ENCODE measurements at places on chromosomes 1 and 21.

GRCh38 chr1:218459878-218460711 is 115.0 kb downstream of the TGFB2 start:
- DNase-seq = peak; percentile 73

GRCh38 chr21:45074818-45075595 is 627 bp downstream of the ADARB1 start:
- no peak for DNase-seq

DNA sequence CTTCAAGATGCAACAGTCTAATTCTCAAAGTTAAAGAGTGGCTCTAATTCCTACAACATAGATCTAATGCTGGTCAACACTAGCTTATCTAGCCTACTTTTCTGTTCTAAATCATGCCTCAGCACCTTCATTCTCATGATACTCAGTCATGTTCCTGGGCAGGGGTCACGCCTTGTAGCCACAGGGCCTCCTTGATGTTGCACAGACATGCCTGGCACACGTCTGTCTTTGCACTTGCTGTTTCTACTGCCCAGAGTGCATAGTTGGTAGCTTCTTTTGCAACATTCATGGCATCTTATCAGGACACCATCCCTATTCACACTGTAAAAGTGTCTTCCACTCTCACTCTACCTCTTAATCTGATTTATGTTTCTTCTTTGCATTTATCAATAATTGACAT is 76.6 kb downstream of the TBX15 start:
- no peak for DNase-seq

DNA sequence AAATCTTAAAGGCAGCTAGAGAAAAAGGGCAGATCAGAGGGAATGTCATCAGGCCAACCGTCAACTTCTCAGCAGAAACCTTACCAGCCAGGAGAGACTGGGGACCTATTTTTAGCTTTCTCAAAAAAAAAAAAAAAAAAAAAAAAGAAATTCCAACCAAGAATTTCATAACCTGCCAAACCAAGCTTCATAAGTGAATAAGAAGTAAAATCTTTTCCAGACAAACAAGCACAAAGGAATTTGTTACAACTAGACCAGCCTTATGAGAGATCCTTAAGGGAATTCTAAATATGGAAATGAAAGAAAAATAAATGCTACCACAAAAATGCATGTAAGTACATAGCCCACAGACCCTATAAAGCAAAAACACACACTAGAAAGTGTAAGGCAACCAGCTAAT is 267.7 kb downstream of the AKT3 start:
- no peak for DNase-seq

- no peak for DNase-seq
Measured at GRCh38 chr1:7121622-7121988, 336.4 kb downstream of the CAMTA1 start.

DNA sequence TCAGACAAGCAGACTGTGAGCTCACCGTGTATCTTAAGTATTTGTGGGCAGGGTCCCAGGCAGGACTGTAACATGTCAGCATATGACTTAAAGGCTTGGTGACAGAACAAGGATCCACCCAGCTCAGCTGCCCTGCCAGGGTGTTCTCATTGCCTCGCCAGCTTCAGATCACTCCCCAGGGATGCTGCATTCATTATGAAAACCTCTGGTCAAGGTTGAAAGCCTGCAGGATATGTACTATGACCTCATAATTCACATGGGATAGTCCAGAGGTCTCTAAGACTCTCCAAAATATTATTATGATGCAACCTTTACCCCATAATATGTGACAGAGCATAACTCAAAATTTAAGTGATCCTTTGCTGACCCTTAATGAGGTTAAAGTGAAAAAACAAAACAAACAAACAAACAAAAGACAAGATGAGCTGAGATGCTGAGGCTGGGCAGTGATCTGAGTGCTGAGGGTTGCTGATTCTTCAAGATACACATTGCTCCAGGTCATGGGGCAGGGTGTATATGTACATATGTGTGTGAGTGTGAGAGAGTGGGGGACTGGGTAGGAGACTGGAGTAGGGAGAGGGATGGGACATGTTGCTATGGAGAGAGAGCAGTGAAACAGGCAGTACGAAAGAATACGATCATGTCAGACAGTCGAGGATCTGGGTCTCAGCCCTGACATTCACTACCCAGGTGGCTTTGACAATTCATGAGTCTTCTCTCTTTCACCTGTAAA is 98.8 kb upstream of the DUSP10 start:
- DNase-seq = no peak

DNA sequence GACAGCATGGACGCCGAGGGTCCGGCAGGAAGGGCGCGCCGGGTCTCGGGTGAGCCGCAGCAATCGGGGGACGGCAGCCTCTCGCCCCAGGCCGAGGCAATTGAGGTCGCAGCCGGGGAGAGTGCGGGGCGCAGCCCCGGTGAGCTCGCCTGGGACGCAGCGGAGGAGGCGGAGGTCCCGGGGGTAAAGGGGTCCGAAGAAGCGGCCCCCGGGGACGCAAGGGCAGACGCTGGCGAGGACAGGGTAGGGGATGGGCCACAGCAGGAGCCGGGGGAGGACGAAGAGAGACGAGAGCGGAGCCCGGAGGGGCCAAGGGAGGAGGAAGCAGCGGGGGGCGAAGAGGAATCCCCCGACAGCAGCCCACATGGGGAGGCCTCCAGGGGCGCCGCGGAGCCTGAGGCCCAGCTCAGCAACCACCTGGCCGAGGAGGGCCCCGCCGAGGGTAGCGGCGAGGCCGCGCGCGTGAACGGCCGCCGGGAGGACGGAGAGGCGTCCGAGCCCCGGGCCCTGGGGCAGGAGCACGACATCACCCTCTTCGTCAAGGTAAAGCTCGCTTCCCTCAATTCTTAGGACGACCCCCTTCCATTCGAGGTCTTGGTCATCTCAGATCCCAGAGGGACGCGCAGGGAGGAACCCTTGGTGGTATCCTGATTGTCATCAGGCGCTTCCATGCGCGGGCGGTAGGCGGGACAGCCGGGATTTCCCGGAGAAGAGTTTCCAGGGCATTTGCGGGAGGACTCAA is 1.6 kb downstream of the CLIC6 start:
- no peak for DNase-seq

GRCh38 chr1:47192458-47193384 is 2.9 kb upstream of the PDZK1IP1 start:
- no peak for DNase-seq

DNA sequence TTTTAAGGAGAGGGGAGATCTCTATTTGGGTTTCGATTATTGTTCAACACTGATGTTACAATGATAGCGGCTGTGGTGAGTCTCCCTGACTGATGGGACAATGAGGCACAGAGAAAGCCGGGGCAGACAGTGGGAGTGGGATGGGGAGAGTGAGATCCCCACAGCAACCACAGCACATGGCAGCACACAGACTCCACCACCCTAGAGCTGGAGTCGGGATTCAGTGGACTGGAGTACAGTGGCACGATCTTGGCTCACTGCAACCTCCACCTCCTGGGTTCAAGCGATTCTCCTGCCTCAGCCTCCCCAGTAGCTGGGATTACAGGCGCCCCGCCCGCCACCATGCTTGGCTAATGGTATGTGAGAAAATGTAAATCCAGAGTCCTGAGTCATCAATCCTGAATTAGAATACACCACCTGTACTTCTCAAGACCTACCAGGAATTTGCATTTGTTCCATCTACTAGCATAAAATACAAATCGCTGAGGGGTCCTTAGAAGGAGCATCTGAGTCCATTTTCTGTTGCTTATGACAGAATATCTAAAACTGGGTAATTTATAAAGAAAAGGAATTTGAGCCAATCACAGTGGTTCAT is 125.8 kb downstream of the TOMM20 start:
- no peak for DNase-seq

DNA sequence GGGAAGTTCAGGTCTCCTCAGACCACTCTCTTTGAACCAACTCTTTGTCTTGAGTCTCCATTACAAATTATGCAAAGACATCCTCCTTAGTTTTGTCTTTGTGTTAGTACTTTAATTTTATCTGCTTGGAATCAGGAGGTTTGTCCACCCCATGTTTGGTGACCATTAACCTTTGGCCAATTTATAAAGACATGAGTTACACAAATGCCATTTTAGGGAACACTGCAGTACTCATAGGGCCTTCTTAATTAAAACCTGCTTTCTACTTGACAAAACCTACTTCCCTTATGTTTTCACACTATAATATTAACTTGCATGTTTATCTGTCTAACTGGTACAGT is 7.9 kb upstream of the CDC73 start:
- no peak for DNase-seq

DNA sequence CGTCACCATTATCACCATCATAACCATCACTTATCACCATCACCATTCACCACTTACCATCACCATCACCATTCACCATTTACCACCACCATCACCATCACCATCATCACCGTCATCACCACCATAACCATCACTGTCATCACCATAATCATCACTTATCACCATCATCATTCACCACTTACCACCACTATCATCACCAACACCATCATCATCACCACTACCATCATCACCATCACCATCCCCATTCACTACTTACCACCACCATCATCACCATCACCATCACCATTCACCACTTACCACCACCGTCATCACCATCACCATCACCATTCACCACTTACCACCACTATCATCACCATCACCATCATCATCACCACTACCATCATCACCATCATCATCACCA is 151.8 kb downstream of the CAMTA1 start:
- DNase-seq = no peak

DNA sequence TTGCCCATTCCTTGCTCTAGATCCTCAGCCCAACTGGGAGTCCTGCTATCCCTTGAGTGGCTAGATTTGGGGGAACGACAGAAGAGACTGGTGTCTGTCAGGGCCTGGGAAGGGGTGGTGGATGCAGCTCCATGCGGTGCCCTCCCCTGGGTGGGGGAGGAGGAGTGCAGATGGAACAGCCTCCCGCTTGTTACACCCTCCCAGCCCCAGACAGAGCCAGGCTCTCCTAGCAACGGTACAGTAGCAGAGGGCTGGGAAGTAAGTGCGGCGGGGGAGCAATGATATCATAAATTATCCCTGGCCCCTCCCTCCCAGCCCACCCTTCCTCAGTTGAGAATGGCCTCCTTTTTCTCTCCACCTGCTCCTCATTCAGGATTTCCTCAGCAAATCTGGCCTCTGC is 37.2 kb downstream of the RHBG start:
- DNase-seq = no peak

- no peak for DNase-seq
Measured at GRCh38 chr1:47507881-47508701, 70.2 kb downstream of the FOXD2 start.

GRCh38 chr1:110135246-110135645 is 15.0 kb upstream of the SLC6A17 start:
- DNase-seq = no peak

- DNase-seq = no peak
Measured at GRCh38 chr1:244329591-244330317, 122.0 kb downstream of the ADSS2 start.

DNA sequence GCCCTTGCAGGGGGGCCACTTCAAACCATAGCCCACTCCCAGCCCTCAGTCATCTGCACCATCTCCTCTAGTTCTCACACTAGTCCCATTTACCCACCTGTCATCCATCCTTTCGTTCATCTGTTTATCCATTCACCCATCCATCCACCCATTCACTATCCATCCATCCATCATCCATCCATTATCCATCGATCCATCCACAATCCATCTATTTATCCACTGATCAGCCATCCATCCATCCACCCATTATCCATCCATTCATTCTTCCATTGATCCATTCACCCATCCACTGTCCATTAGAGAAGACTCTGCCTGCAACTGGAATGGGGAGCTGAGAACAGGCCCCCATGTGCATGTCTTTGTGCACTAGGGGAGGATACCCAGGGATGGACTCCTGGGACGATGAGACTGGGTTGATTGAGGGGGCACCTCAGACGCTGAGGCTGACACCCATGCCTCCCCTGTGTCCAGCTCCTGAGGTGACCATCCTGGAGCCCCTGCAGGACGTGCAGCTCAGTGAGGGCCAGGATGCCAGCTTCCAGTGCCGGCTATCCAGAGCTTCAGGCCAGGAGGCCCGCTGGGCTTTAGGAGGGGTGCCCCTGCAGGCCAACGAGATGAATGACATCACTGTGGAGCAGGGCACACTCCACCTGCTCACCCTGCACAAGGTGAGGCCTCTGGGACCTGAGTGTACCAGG is 97.9 kb downstream of the TRIM11 start:
- DNase-seq = no peak

GRCh38 chr1:116273042-116273783 is 99.8 kb upstream of the ATP1A1 start:
- DNase-seq = no peak

GRCh38 chr1:8386247-8386646 is 68.3 kb downstream of the SLC45A1 start:
- no peak for DNase-seq

- no peak for DNase-seq
Measured at GRCh38 chr1:43344267-43344850, 6.7 kb downstream of the MPL start.

- DNase-seq = peak; percentile 26
Measured at GRCh38 chr1:185244015-185244747, 72.9 kb downstream of the IVNS1ABP start.

GRCh38 chr1:164667600-164667999 is 108.6 kb downstream of the PBX1 start:
- no peak for DNase-seq
